ENCODE measurements at places on chromosomes 7 and 10.
A peak's percentile ranks its signal among the peaks of the same experiment; 100 is the strongest.

- DNase-seq, result no peak
These were observed 124.8 kb downstream of the LHFPL3 start for GRCh38 chr7:104453190-104453589.

DNA sequence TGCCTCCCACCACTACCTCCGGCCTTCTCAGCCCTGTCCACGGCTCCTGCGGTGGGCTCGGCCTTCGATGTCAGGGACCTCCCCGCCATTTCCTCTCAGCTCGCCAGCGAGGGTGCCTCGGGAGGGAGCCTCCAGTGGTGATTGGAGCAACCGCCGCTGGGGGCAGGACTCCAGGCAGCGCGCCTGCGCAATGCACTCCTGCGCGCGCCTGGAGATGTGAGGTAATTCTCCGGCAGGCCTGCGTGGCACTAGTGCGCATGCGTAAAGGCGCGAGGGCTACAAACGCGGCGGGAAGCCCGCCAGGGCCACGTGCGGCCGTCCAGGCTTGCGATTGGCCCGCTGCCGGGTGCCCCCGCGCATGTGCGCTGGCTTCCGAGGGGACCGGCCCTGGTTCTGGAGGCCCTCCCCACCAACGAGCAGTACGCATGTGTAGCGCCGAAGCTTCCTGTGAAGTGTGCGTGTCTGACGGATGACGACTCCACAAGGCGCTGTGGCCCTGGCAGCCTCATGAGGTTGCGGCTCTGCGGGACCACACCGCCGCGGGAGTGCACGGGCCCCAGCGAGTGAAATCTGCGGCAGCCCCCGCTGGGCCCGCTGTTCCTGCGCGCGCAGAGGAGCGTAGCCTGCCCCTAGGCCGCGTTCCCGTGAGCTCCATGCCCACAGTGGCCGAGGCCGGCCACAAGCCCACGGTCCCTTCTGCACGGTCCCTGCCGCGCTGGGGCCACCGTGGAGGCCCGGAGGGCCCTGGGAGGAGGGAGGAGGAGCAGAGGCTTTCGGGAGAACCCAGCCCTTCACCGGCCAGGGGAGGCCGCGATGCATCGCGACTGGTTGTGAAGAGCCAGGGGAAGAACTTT lies at the start of gene SYCE1:
TSS of gene SYCE1 (minus strand) at position 143 of the 854 bp plus-strand sequence. CDS start at position 89, 54 bp downstream.
- no peak for DNase-seq

DNA sequence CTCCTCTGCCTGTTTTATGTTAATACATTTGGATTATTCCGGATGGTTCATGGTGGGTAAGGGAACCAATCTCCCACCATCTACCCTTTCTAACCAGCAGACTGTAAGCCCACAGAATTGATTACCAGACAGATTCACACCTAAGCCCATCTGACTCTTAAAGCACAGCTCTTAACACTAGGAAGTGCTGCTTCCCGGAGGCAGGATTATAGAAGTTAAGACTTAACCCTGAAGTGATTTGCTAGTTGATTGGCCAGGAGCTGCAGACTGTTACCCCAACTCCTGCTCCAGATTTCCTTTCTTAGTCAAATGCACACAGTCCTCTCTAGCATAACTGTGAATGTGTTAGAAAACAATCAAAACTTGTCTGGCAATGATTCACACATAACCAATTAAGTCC lies 221.7 kb downstream of the CDK14 start:
- no peak for DNase-seq

- peak; percentile 60 for DNase-seq
These were observed 240.4 kb downstream of the KIAA1217 start for GRCh38 chr10:24449321-24449740.

GRCh38 chr10:114223066-114223465 lies 16.0 kb upstream of the VWA2 start:
- no peak for DNase-seq

DNA sequence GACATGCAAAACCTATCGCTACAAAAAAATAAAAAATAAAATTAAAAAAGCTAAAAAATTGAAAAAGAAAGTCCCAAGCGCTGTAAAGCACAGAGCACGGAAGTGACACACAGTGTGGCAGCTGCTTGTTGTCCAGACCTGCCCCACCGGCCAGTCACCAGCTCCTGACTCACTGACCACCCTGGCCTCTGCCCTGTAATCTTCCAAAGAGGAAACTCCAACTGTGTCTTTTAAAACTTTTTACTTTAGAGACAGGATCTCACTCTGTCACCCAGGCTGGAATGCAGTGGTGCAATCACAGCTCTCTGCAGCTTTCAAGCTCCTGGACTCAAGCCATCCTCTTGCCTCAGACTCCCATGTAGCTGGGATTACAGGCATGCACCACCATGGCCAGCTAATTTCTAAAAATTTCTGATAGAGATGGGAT lies 23.6 kb downstream of the GNA12 start:
- DNase-seq, result peak; percentile 97

- peak; percentile 69 for DNase-seq
These were observed 82.7 kb downstream of the PLCE1 start for GRCh38 chr10:94076325-94076841.

- DNase-seq, result no peak
These were observed 69.8 kb upstream of the DNAJB12 start for GRCh38 chr10:72424561-72424960.

DNA sequence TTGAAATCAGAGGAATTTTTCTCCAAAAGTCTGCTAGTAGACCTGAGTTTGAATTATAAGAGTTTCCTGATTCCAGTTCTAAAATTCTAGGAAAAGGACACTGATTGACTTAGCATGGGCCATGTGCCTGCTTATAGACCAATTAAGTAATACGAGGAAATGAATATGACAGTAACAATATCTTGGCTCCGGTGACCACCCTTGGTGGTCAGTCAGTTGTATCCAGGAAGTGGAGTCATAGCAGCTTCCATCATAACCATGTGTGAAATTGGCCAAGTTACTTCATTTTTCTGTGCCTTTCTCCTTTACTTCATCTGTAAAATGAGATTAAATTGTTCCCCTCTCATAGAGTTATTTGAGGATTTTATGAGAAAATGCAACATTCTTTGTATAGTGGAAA lies 66.9 kb downstream of the MTPAP start:
- DNase-seq, result no peak

DNA sequence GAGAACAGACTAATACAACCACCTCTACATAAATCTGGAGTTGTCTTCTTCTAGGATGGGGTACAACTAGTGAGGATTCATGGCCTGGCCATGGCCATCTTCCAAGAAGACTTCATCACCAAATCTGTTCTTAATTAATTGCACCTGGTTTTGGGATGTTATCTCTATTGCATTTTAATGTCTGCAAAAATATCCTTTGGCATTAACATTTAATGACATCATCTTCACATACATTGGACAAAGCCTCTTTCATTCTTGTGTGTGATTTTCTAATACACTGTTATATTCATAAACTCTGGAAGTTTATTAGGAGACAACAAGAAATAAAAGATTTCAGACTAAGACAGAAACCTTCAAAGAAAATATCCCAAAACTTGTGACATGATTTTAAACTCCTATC lies 124.2 kb upstream of the ABCB5 start:
- DNase-seq, result no peak

GRCh38 chr7:132996581-132997242 lies 85.2 kb downstream of the CHCHD3 start:
- no peak for DNase-seq

GRCh38 chr7:54961391-54961790 lies 57.4 kb upstream of the EGFR start:
- no peak for DNase-seq

- DNase-seq, result peak; percentile 49
These were observed 40.9 kb upstream of the ZNF32 start for GRCh38 chr10:43689618-43689954.

- peak; percentile 81 for DNase-seq
These were observed 7.9 kb downstream of the ENTPD7 start for GRCh38 chr10:99667108-99667751.

DNA sequence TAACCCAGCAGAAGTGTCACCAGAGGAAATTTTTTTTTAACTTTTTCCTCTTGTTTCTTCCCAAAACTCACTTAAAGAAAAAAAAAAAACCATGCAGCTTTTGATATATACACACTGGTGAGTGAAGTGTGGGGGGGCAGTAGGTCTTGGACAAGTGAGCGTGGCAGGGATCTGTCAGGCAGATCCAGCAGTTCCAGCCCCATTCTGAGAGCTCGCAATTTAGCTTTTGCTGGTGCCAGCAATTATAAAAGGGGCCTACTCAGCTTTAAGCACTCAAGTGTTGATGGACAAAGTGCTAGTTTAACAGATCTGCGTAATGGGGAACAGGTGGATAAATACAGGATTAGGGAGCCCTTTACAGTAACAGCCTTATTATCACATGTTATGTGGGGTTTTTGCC lies 619.2 kb upstream of the GALNT17 start:
- no peak for DNase-seq

DNA sequence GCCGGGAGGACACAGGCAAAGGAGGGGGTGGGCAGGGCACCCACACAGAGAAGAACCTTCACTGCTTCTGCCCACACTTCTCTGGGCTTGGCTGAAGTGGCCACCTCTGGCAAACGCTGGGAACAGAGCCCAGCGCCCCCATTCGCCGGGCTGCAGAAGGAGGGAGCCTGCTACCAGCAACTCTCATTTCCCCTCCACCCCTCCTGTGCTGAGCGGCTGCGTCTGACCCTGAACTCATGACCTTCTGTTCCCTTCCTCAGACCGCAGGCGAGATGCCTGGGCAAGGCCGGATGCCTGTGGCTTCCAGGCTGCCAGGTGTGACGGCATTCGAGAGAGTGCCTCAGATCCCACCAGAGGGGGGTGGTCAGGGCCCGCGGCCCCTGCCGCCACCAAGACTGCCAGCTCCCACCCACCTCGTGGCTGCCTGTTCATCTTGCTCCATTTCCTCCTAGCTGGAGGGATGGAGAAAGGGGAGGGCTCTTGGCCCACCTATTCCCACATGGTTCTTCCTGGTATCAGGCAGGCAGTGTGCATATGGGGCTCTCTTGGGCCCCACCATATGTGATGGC lies 19.8 kb downstream of the DNAJB12 start:
- no peak for DNase-seq

GRCh38 chr10:113274176-113274829 lies 278.6 kb upstream of the HABP2 start:
- peak; percentile 91 for DNase-seq

GRCh38 chr10:14879928-14880193 lies 1.2 kb downstream of the SUV39H2 start:
- DNase-seq, result no peak

DNA sequence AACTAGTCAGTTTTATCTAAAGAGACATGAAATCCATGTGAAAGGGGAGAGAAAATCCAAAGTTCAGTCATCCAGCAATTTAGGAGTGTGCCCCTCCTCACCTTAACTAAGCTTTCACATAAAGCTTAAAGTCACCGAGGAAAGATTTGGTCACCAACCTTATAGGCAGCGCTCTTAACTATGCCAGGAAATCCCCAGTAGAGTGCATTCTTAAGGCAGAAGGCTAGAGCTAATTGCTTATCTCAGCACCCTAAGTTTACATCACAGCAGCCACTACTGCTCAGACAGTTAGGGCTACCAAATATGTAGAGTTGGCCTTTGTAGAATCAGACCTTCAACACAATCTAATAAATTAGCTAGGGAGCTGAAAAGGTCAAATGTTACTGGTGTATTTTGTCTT lies 47.9 kb downstream of the MTPN start:
- DNase-seq, result no peak

- peak; percentile 93 for DNase-seq
These were observed 5.5 kb upstream of the OPN4 start for GRCh38 chr10:86648704-86649427.

- no peak for DNase-seq
These were observed 27.8 kb downstream of the RNLS start for GRCh38 chr10:88555190-88555908.

GRCh38 chr10:131131726-131132591 lies 179.6 kb downstream of the TCERG1L start:
- DNase-seq, result no peak

DNA sequence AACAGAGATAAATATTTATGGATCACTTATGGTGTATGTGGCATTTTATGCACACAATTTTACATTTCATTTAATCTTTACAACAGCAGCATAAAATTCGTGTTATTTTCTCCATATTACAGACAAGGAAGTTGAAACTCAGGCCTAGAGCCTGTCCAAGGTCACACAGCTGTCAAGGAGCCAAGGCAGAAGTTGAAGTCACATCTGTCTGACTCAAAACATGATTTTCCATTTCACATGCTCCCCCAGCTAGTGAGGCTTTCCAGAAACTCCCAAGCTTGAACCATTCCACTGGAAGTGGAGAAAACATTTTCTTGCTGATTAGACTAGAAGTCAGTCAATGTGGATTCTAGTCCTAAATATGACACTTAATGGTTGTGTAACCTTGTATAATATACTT lies 110.5 kb downstream of the HECTD2 start:
- no peak for DNase-seq

Data from fibroblast of skin of back (primary cell).